ENCODE measurements at places on chromosomes 4 and X.

DNA sequence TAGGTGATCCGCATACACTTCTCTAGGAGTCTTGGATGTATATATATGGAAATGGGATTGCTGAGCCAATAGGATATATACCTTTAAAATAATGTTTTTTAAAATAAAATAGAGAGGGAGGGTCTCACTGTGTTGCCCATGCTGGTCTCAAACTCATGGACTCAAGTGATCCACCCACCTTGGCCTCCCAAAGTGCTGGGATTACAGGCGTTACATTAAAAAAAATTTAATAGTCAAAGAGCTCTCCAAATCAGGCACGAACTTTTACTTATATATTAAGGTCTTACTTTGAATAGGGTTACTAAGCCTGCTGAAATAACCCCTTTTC is 109.0 kb downstream of the GNL3L start:
- no peak for DNase-seq

GRCh38 chr4:8150152-8151090 is 8.2 kb downstream of the ABLIM2 start:
- no peak for DNase-seq

GRCh38 chr4:108204518-108204917 is 35.8 kb upstream of the LEF1 start:
- no peak for DNase-seq

DNA sequence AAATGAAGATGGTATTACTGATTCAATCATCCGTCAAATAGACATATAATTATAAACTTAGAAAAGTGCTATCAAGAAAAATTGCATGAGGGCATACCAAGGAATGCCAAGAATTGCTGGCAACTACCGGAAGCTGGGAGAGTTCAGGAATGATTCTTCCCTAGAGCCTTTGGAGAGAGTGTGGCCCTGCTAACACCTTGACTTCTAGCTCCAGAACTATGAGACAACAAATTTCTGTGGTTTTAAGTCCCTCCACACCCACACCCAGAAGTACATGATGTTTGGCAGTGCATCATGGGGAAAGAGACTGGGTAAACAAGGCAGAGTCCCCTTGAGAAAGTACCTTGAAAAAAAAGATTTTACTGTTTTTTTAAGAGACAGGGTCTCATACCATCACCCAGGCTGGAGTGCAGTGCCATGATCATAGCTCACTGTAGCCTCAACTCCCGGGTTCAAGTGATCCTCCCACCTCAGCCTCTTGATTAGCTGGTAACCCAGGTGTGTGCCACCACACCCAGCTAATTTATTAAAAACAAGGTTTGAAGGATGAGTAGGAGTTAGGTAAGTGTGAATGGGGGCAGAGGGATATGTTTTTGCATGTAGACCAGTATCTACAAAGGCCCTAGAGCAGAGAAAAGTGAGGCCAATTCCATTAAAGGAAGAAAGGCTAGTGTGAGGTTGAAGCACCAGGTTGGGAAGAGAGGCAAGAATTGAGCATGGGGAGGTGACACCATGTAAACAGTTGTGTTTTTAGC is 53.1 kb downstream of the GSX2 start:
- no peak for DNase-seq

DNA sequence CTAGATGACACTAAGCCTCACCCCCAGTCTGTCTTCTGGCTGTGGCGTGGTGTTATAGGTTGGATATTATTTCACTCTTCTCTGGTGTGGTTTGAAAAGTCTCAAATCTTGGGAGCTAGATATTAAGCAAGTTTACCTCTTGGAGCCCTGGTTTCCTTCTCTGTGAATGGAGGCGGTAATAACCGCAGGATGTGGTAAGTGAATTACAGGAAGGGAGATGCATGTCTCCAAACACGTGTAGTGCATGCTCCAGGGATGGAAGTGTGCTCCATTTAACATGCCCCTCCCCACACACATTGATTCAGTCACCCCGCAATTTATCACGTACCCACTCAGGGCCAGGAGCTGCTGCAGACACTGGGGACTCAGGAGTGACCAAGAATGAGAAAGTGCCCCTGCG is 4.9 kb downstream of the ZNF275 start:
- DNase-seq: no peak

- DNase-seq: no peak
These were observed 136.0 kb upstream of the HPGD start for GRCh38 chr4:174658246-174658645.

DNA sequence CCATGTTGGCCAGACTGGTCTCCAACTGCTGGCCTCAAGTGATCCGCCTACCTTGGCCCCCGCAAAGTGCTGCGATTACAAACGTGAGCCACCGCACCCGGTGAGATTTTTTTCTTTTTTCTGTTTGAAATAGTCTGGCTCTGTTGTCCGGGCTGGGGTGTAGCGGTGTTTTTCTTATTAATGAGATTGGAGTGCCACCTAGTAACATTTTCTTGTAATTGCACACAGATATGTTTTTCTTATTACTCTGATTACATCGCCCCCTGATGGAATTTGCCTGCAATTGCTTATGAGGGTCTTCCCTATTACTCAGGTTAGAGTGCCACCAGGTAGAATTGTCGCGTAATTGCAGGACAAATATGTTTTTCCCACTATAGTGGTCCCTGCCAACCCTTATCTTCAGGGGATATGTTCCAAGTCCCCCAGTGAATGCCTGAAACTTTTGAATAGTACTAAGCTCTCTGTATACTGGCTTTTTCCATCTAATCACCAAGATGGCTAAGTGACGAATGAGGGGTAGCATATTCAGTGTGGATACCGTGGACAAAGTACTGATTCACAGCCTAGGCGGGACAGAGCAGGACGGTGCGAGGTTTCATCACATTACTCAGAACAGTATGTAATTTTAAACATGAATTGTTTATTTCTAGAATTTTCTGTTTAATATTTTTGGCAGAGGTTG is 8.6 kb upstream of the PDHA1 start:
- DNase-seq: no peak

- no peak for DNase-seq
These were observed 94.3 kb upstream of the FAM47B start for GRCh38 chrX:34848281-34848680.

DNA sequence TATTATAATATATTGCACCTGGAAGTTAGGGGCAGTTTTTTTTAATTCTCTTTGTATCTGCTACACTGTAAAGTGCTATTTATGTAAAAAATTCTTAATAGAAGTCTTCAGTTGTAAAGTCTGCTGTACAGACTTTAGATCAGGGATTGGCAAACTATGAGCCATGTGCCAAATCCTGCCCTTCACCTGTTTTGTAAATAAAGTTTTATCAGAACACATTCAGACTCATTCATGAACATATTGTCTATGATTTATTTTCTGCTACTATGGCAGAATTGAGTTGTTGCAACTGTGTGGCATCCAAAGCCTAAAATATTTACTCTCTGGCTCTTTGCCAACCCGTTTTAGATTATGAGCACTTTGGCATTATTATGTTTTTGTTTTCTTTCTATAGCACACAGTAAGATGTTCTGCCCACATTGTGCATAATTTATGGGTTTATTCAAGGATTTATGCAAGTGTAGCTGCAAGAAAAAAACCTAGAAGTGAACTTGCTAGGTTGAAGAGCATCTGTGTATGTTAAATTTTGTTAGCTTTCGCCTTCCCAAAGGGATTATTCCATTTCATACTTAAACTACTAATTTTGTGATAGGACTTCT is 56.9 kb downstream of the CLCN3 start:
- DNase-seq: no peak

DNA sequence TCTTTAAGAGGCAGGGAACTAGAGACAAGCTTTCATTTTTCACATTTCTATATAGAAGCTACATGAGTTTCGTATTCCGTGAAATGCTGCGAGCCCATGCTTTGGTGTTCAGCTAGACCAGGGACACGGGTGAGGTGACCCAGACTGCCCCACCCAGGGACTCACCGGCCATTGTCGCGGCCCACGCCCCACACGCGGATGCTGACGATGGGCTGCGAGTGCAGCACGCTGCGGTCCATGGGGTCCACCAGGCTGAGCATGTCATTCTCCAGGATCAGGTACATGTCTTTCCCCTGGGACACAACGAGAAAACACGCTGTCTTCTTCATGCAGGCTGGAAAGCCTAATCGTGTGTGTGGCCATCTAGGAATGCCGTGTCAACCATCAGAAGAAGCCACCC is 140.4 kb downstream of the NSUN7 start:
- DNase-seq: no peak

DNA sequence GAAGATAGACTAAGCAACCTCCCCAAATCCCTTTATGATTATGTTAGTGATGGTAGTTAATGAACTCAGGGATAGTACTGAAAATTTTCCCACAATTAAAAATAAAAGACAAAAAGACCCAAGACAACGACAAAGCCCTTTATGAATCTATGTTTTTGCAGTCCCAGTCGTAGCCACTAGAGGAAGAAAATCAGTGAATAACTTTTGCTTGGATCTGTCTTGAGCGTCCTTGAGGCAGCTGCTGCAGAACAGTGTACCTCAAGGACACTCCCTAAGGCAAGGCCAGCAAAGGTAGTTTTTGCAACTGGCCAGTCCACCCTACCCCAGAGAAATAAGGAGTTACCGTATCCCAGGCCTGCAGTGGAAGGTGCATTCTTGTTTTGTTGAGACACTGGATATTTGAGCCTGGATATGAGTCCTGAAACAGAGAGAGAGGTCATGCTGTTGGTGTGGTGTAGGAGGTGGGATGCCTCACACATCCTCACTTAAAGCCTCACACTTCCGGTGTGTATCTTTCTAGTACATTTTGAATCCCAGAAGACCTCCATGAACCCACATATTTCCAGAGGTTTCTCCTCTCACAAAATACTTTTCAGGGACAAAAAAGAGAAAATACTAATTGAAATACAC is 8.7 kb upstream of the TIMM8A start:
- no peak for DNase-seq

GRCh38 chrX:13334491-13334890 is 14.6 kb upstream of the ATXN3L start:
- no peak for DNase-seq

DNA sequence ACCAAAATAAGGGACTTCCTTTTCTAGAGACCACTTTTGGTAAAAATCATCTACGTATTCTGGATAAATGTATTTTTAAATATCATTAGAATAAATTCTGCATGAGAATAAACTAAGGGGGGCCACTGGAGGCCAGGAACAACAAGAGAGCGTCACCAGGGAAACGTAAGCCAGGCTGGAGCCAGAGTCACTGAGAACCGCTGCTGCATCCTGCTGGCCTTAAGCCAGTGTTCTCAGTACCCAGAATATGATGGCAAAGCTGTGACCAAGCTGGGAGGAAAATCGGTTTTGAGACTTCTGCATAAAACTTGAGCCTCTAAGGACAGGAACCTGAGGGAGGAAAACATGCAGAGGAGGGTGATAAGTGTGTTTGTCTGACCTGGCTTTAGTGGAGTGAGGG is 63.0 kb upstream of the FAM9A start:
- DNase-seq: no peak

GRCh38 chr4:5972571-5972970 is 45.7 kb downstream of the C4orf50 start:
- DNase-seq: no peak

DNA sequence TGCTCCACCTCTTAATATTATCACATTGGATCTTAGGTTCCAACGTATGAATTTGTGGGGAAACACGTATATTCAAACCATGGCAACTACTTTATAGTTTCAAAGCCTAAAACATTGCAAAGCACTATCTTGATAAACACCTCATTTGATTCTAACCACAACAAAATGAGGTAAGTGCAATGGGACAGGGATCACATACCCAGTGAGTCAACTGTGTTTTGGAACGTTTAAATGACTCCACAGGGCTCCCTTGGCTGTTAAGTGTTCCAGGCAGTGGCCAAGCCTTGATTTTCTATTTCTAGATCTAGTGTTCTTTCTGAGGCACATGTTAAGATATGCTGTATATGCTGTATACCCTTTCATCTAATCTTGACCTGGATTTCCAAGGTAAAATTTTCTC is 54.5 kb upstream of the C1QTNF7 start:
- no peak for DNase-seq

DNA sequence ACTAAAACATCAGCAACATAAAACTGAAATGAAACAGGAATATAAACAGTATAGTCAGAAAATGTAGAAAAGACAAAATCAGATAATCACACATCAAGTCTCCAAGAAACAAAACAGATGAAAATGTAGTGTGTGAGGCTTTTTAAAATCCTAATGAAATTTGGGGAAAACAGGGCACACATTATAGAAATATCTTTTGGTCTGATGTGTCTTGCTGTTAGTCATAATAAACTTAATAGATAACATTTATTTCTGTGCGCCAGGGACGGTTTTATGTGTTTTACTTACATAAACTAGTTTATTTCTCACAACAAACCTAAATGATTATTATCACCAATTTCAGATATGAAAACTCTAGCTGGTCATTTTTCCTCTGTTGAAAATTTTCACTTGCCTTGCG is 293.9 kb upstream of the GATB start:
- DNase-seq: no peak

DNA sequence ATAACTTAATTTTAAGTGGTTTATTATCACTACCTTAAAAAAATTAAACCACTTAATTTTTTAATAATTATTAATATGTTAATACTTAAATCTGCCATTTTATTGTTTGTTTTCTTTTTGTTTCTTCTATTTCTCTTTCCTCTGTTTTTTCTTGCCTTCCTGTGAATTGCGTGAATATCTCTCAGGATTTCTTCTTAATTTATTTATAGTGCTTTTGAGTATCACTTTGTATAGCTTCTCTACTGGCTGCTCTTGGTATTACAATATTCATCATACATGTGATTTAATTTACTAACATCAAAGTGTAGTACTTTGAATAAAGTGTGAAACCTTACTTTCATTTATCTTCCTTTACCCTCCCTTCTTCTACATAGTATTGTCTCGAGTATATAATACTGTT is 349.5 kb upstream of the CPXCR1 start:
- no peak for DNase-seq

GRCh38 chr4:144705601-144706590 is 59.9 kb downstream of the HHIP start:
- no peak for DNase-seq

- DNase-seq: no peak
These were observed 61.3 kb downstream of the NUDT11 start for GRCh38 chrX:51435101-51435500.

GRCh38 chr4:140705625-140706275 is 50.4 kb downstream of the TBC1D9 start:
- DNase-seq: no peak
